ENCODE measurements at places on chromosomes 6 and 20.

GRCh38 chr6:37488476-37488875 is 11.2 kb downstream of the CCDC167 start:
- DNase-seq = no peak

- peak; percentile 83 for DNase-seq
Measured at GRCh38 chr20:2473516-2473915, 2.9 kb upstream of the SNRPB start.

GRCh38 chr6:128144320-128144719 is 243.5 kb upstream of the THEMIS start:
- DNase-seq = no peak

- no peak for DNase-seq
Measured at GRCh38 chr6:8905757-8906156, 470.4 kb upstream of the SLC35B3 start.

- DNase-seq = no peak
Measured at GRCh38 chr6:148890652-148891404, 144.0 kb downstream of the UST start.

- peak; percentile 78 for DNase-seq
Measured at GRCh38 chr20:9409352-9409751, 105.0 kb upstream of the LAMP5 start.

DNA sequence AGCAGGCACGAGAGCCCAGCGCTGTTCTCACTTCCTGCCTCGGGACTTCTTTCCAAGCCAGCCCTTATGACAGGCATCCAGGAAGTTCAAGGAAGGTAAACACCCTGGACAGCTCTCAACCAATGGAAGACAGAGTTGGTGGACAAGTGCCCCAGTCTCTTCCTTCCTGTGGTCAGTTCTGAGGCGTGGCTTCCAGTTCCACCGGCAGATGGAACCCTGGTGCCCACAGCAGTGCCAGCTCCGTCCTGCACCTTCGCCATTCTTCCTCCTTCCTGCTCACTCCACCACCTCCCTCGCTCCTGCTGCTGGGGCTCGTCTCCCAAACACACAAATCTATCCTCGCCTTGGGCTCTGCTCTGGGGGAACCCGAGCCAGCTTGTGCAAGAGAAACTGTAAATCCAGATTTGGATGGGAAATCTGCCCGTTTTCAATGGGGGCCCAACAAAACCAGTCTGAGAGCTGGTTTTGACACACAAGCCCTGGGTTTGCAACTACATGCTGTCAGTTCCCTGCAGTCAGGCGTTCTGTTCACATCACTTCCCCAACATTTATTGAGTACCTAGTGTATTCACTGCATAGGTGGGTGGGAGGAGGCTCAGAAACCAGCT is 162.7 kb downstream of the GRM4 start:
- no peak for DNase-seq

GRCh38 chr6:77678048-77678447 is 25.2 kb downstream of the MEI4 start:
- DNase-seq = peak; percentile 9

DNA sequence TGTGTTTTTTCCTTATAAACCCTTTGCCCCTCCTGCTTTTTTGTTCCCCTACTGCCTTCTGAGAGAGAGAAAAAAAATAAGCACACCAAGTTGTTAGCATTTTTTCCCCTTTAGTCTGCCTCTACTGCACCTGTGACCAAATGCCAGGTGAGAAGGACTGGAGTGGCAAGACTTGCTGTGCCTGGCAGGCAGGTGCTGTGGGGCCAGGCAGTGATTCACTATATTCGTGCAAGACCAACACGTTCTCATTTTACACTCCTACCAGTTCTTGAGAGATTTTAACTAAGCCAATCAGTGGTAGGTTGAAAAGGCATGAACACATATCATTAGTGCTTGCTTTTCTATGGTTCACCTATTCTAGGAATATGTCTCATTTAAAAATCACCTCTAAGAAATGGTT is 109.7 kb downstream of the FIG4 start:
- no peak for DNase-seq

GRCh38 chr6:93970684-93971083 is 551.3 kb upstream of the EPHA7 start:
- no peak for DNase-seq

DNA sequence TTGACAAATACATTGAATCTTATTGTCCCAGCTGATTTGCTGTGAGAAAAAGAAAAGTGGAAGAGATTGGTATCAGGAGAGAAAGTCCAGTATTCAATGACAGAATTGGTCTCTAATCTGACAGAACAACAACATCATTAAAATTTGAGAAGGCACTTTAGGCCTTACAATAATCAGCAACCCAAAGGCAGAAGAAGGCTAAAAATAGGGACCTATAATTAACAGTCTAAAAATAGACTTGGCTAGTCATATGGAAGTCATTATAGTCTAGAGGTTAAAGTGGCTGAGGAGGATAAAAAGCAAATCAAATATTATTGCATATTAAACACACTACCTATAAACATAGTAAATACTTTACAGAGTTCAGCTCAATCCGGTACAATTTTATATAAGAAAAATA is 393.6 kb upstream of the JAG1 start:
- peak; percentile 16 for DNase-seq

- DNase-seq = no peak
Measured at GRCh38 chr6:33273129-33273923, 1.5 kb downstream of the RPS18 start.
